ENCODE measurements at places on chromosomes 7 and 10.

- DNase-seq, result no peak
Measured at GRCh38 chr10:93367664-93368063, 114.5 kb downstream of the MYOF start.

DNA sequence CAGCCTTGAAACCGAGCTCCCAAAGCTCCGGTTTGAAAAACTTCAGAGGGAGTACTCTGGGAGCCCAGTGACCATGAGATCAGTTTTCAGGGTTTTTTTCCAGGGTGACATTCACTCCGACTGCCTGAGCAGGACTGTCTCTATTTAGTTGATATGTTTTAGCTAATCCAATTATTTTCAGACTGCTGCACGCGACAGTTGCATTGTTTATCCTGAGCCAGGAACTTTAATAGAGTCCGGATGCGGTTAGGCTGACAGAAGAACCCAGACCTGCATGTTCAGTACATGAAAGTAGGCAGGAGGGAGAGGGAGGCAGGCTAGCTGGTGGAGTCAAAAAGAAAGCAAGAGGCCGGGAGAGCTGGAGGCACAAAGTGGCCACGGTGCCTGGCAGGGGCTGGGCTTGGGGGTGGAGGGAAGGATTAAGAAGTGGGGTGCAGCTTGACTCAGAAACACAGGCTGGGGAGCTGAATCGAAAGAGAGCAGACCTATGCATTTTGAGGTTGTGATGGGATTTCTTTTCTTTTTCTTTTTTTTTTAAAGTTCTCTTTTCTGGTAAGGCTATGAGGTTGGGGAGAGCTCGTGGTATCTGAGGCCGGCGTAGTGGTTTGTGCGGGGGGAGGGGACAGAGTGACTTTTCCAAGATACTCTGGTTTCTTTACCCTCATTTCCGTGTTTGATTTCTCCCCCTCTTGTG lies 5.7 kb downstream of the GATA3 start:
- DNase-seq, result no peak

- DNase-seq, result no peak
Measured at GRCh38 chr10:613271-614138, 76.0 kb downstream of the DIP2C start.

DNA sequence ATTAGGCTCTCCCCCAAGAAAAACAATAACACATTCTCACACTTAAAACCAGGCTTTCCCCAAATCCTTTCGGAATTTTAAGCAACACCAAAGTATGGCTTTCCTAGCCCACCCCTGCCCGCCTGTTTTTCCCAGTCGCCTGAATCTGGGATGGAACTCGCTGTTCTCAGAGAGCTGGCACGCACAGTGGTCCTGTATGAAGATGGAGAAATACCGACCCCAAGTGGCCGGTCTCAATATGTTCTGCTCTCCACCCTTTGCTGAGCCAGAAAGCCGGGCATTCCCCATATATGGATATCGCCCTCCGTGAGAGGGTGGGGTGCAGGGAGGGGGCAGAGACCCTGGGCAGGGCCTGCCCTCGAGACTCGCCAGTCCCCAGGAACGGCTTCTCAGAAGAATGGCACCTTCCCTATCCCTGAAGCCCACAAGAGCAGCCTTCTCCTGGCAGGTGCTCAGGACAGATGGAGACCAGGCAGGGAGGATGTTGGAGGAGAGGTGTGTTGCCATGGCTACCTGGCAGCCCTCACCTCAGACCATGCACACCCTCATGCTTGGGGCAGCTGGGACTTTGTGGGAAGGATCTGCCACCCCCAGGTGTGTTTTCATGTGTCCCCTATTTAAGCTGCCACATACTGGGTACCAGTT lies 3.4 kb downstream of the TACR2 start:
- peak; percentile 50 for DNase-seq

DNA sequence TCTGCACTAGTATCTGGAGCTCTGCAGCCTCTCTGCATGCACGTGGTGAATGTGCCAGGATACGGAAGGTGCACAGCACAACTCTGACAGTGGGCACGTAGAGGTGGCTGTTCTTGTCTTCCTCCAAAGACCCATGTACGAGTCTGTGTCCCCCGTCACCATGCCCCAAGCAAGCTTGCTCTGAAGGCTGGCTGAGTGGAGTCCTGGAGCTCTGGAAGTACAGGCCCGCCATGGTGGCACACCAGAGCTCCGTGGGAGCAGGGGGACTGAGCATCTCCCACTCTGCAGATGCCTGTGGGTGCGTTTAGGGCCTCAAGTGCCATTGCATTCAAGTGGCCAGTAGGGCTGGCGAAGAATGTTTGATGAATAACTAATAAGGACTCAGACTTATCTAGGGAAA lies 17.1 kb downstream of the BCCIP start:
- no peak for DNase-seq

GRCh38 chr7:98151884-98152283 lies 45.2 kb downstream of the LMTK2 start:
- no peak for DNase-seq

- DNase-seq, result peak; percentile 78
Measured at GRCh38 chr10:72328045-72328828, 26.5 kb downstream of the DNAJB12 start.

- no peak for DNase-seq
Measured at GRCh38 chr10:89521368-89521767, 14.0 kb downstream of the SLC16A12 start.

DNA sequence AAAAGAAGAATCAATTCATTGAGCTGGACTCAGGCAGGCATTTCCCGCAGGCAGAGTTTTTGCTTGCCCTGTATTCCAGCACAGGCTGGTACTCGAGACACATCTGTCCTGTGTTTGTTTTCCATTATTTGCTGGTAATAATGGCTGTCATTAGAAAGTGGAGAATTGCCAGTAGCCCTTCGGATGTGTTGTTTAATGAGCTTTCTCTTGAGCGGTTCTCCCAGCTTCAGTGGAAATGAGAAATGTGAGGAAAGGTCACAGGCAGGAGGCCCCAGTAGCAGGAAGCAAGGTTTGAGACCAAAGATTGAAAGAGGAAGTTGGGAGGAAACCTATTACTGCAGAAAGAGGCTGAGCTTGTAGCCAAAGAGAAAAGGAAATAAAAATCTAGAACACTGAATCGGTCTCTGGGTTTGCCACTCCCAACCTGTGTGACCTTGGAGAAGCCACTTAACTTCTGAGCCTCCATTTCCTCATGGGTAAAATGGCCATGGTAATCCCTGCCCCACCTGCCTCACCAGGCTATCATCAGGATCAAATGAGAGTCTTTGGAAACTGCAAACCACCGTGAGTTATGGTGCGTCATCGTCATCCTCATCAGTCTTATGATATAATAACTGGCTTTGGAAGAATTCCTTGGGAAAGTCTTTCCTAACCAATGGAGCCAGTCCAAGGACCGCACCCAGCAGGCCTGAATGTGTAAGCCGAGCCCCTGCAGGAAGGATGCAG lies 67.7 kb downstream of the TACR2 start:
- DNase-seq, result no peak

Data from hypothalamus (tissue), 51 donors.